ENCODE measurements at places on chromosomes 7 and 10.

DNA sequence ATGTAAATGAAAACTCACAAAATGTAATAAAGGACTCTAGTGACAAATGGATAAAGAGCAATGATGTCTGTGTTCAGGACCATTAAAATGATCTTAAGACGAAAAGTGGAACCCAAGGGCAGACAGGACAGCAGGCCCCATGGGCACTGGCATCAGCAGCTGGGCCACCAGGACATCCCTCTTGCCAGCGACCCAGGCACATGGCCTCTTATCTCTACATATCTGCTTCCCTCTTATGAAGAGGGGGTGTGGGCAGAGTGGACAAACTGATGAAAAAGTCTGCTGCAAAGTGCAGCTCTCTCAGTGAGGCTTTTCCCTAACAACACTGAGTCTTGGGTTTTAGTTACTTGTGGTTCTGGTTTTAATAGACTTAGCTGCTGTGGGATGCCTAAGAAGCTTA is 44.8 kb upstream of the ANKRD1 start:
- DNase-seq = no peak

GRCh38 chr7:104934665-104935064 is 79.3 kb upstream of the KMT2E start:
- no peak for DNase-seq

GRCh38 chr7:154450451-154450850 is 398.3 kb downstream of the DPP6 start:
- DNase-seq = no peak

GRCh38 chr7:6619961-6620360 is 4.6 kb downstream of the ZNF853 start:
- no peak for DNase-seq

DNA sequence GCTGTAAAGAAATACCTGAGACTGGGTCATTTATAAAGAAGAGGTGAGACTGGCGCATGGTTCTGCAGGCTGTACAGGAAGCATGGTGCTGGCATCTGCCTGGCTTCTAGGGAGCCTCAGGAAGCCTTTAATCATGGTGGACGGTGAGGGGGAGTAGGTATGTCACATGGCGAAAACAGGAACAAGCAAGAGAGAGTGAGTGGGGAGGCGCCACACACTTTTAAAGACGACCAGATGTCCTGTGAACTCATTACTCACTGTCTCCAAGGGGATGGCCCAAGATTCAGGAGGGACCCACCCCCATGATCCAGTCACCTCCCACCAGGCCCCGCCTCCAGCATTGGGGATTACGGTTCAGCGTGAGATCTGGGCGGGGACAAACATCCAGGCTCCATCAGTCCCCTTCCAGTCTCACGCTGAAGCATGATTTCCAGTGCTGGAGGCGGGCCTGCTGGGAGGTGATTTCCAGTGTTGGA is 3.2 kb downstream of the ZNF316 start:
- DNase-seq = peak; percentile 38

GRCh38 chr7:67306331-67306730 is 309.7 kb downstream of the TYW1 start:
- no peak for DNase-seq

- no peak for DNase-seq
Measured at GRCh38 chr10:74025380-74025978, 27.6 kb downstream of the VCL start.

DNA sequence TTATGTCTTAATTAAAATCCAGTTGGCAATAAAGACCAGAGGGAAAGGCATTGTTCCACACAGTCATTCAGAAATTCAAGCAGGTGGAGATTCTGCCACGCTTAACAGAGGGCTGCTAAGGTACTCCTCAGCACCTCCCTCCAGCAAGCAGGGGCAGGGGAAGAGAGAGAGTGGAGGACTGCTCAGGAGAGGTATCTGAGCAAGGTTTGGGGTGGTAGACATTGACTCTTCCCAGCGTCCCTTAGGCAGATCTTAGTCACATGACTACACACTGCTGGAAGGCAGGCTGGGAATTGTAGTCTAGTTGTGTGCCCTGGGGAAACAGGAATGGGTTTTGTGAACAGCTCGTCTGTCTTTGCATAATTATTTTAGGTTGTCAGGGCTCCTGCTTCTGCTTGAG is 181.6 kb downstream of the NPSR1 start:
- DNase-seq = no peak

DNA sequence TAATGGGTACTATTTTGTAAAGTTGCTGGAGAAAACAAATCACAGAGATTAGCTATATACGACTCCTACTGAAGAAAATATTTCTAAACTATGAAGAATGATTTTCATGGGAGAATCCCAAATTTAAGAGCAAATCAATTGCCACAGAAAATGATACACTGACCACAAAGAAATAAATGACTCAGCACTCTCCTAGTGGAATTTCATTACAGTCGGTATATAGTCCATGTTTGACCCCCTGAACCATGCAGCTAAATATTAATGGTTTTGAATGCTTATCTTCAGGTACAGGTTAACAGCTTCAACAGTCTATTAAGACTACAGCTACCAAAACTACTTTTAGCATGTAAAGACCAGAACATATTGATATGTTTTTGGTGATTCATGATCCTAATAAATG is 65.0 kb downstream of the IDE start:
- no peak for DNase-seq

- DNase-seq = no peak
Measured at GRCh38 chr7:20033621-20034400, 183.4 kb downstream of the MACC1 start.

DNA sequence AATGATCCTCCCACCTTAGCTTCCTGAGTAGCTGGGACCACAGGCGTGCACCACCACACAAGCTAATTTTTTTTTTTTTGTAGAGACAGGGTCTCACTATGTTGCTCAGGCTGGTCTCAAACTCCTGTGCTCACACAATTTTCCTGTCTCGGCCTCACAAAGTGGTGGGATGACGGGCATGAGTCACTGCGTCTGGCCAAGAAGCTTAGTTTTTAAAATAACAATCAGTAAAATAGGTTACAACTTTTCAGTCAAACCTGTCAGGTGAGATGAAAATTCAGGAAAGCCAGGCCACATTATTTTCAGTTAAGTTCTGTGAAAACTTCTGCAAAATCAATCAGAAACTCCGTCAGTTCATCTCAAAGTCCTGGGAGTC is 55.4 kb downstream of the FAM241B start:
- no peak for DNase-seq

DNA sequence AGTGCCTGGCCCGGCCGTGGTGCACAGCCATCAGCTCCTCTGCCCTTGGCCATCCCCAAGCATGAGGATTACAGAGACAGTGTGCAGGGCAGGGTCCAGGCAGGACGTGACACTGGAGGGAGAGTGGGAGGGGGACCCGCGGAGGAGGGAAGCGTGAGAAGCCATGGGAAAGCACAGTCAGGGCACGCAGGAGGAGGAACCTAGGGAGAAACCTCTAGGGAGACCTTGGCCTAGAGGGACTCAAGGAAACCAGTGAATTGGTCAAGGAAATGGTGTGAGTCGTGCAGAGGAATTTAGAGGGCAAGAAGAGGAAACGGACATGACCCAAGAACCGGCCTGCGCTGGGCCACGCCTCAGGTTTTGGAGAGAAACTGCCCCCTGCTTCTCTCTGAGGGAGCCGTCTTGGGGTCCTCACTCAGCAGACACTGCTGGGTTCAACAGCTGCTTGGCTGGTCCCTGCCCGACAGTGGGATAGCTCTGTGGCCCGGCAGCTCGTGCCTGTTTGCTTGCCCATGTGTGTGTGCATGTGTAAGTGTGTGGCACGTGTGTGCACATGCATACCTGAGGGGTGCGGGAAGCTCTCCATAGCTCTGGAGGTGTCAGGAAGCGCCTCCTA is 3.2 kb downstream of the OPN4 start:
- no peak for DNase-seq

GRCh38 chr7:112206991-112207592 is 597 bp downstream of the ZNF277 start:
- DNase-seq = no peak

GRCh38 chr10:74924251-74924963 is 98.0 kb downstream of the KAT6B start:
- no peak for DNase-seq

GRCh38 chr7:50706469-50706937 is 76.2 kb downstream of the GRB10 start:
- DNase-seq = no peak

DNA sequence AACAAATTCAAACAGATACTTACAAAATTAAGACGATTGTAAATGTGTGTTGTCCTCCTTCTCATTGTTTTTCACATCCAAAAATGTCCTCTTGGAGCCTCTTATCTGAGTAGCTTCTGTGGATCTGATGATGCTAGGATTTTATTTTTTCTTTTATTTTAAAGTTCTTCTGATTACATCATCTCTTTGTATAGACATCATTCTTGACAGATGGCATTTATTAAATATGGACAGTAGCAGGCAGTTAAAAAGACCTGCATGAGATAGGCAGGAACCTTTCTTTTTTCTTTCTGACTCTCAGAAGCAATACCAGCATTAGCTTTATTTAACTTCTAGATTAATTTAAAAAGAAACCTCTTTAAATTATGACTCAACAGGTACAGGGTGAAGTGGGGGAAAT is at the start of gene RPA3:
RPA3 (minus strand) TSS at position 116 of the 400 bp plus-strand sequence. CDS start 78,189 bp downstream, outside the sequence.
- no peak for DNase-seq

- no peak for DNase-seq
Measured at GRCh38 chr7:27427416-27427815, 184.8 kb downstream of the EVX1 start.

DNA sequence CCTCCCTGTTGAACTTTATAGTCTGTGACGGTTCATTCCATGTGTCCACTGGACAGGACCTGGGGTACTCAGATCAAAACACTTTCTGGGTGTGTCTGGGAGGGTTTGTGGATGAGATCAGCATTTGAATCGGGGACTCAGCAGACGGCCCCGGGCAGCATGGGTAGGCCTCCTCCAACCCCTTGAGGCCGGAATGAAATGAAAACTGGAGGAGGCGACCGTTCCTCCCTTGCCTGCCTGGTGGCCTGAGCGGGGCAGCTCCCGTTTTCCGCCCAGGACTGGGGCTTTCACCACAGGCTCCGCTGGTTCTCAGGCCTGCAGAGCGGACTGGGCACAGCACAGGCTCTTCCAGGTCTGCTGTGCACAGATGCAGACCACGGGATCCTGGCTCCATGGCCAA is 247.7 kb downstream of the MAD1L1 start:
- no peak for DNase-seq

DNA sequence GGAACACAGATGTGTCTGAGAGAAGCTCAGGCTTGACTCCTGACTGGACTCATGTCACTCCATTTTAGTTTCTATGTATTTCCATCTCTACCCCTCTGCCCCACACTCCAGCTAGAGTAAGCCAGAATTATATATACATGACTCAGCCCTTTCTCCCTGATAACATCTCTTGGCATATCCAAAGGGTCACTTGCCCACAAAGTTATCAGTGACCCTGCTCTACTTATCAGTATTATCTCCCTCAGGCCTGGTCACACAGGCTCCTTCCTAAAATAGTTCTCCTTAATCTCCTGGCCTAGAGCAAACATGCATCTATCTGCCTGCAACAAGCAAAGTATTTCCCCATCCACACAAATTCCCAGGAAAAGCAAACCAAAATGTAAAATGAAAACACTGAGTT is 598.3 kb downstream of the SUGCT start:
- DNase-seq = no peak

DNA sequence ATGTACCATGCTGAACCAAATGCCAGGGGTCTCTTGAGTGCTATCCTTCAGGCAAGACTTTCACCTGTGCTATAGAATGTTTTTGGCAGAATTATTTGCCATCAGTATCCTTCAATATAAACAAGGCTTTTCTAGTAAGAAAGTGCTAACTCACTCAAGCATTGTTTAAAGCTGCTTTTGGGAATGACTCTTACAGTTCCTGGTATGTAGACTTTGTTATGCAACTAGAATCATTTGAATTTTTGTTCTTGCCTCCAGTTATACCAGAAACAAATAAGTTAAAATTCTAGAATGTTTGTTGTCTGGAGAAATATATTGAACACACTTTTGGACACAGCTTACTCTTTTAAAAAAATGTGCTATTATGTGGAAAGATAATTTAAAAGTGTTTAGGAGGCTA is 39.5 kb upstream of the RTKN2 start:
- DNase-seq = no peak

DNA sequence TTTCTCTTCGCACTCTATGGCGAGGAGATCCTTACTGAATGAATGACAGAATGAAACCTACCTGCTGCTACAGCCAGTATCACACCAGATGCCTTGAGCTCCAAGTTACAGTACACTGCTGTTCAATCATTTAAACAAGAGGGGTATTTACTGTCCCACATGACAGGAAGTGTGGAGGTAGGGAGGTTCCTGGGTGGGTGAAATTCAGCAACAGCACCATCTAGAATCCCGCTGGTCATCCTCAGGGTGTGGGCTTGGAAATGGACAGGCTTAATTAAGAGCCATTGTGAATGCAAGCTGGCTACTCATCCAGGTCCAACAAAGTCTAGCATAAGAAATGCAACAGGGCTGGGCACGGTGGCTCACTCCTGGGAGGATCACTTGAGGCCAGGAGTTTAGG is 14.7 kb downstream of the CYTH3 start:
- DNase-seq = no peak

GRCh38 chr10:79055892-79056291 is 12.9 kb upstream of the ZMIZ1 start:
- no peak for DNase-seq

DNA sequence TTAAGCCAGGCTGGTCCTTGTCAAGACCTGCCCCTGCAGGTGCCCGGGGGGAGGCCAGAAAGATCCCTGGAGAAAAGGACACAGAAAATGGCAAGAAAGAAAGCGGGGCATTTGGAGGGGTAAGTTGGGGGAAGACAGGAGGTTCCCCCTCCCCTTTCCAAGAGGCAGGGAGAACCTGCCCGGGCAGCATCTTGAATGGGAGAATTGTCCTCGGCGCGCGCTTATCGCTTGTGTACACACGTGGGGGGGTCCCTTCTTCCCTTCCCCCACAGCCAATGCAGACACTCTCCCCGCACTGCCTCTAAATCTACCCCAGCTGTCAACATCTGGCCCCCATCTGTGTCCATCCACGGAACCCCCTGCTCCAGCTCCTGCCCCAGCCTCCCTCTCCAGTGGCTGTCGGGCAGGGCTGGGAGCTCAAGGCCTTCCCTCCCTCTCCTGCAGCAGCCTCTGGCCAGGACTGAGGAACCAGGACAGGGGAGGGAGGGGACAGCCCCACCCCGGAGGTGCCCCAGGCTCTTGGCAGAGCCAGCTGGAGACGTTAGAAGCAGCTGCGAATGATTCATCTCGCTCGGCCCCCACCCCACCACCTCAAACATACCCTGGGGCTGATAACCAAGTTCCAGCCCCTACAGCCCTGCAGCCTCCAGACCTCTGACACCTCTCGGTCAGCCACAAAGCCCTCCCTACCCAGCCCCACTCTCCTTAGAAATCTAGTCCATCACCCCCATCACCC is 25.3 kb downstream of the EPHB4 start:
- DNase-seq = no peak
